ENCODE measurements at places on chromosomes 1 and 21. TPM values are rescaled to one million over a fixed set of nuclear protein-coding genes. Genes with fewer than 3 reads are reported as not detected.
A peak's percentile ranks its signal among the peaks of the same experiment; 100 is the strongest.

DNA sequence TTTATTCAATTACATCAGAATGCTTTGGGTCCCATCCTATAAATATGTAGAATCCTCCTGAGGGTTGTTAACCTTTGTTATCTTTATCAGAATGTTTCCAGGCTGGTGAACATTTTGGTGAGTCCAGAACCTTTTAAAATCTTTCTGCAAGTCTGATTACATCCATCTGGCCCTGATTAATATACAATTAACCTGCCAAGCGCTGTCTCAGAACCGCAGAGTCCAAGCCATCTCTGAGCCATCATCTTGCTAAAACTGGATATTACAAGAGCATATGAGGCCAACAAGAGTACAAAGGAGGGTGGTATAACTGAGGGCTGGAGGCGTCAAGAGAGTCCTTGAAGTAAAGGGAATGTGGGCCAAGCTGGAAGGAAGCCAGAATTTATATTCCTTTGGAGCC, 88.6 kb upstream of the ZC3H11B start:
- no peak for DNase-seq

- DNase-seq, result no peak
These were observed 14.3 kb downstream of the SLFNL1 start for GRCh38 chr1:41006942-41007865.

GRCh38 chr1:169879034-169879840, 14.5 kb downstream of the SCYL3 start:
- DNase-seq, result no peak

- DNase-seq, result no peak
These were observed 4.1 kb downstream of the KMO start for GRCh38 chr1:241536304-241536703.

GRCh38 chr1:31939484-31940329, 1.5 kb upstream of the PTP4A2 start:
- no peak for DNase-seq

GRCh38 chr1:70048336-70049094, 156.9 kb downstream of the LRRC40 start:
- no peak for DNase-seq

- no peak for DNase-seq
These were observed 725 bp downstream of the MTFR1L start for GRCh38 chr1:25820247-25821111.

- no peak for DNase-seq
These were observed 8.2 kb downstream of the BACH1 start for GRCh38 chr21:29306920-29307319.

- no peak for DNase-seq
These were observed 8.6 kb upstream of the ITGB2 start for GRCh38 chr21:44929242-44929798.

DNA sequence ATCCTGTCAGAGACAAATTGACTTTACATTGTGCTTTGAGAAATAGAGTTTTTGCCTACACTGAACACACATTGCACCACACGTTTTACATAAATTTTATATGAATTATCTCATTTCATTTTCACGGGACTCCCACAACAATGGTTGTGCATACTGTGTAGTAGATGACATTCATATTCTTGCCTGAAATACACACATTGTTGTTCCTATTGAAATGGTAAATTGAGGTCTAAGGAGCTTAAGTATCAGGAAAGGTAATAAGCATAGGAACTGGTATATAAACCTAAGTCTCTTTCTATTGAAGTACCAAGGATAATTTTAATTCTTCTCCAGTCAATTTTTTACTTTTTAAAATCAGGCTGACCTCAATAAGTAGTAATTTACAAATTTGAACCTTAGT, 473.7 kb upstream of the DEPDC1 start:
- no peak for DNase-seq

DNA sequence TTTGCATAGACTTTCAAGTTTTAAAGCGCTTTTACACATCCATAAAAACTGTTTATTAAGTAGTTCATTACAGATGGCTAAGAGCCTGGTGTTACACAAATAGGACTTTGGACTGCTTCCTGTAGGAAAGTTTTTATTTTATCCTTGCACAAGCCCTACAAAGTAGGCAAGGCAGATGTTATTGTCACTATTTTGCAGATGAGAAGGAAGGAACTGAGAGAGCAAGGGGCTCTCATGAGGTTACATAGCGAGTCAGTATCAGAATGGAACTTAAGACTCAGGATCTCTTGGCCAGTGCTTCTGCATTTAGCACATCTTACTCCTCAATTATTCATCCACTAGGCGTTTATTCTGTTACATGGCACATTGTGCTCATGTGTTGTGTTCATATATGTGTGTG, 2.6 kb upstream of the MAPKAPK2 start:
- DNase-seq, result no peak

DNA sequence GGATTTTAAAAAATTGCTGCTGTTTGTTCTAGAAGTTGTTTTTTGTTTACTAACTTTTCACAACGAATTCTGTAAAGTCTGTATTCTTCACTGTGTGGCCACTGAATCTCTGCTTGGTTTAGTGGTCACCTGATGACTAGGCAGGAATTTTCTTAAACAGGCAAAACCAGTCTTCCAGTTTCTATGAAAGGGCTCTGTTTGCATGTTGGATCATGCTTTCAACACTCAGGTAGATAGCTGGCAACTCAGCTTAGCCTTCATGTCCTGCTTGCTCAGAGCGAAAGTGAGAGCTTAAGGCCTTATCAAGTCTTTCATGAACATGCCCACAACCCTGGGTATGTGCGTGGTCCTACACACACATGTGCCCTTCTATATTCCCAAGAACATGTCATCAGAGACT, 52.4 kb upstream of the CCDC190 start:
- DNase-seq, result no peak

- peak; percentile 67 for DNase-seq
These were observed 1.5 kb upstream of the BATF3 start for GRCh38 chr1:212700892-212701819.

DNA sequence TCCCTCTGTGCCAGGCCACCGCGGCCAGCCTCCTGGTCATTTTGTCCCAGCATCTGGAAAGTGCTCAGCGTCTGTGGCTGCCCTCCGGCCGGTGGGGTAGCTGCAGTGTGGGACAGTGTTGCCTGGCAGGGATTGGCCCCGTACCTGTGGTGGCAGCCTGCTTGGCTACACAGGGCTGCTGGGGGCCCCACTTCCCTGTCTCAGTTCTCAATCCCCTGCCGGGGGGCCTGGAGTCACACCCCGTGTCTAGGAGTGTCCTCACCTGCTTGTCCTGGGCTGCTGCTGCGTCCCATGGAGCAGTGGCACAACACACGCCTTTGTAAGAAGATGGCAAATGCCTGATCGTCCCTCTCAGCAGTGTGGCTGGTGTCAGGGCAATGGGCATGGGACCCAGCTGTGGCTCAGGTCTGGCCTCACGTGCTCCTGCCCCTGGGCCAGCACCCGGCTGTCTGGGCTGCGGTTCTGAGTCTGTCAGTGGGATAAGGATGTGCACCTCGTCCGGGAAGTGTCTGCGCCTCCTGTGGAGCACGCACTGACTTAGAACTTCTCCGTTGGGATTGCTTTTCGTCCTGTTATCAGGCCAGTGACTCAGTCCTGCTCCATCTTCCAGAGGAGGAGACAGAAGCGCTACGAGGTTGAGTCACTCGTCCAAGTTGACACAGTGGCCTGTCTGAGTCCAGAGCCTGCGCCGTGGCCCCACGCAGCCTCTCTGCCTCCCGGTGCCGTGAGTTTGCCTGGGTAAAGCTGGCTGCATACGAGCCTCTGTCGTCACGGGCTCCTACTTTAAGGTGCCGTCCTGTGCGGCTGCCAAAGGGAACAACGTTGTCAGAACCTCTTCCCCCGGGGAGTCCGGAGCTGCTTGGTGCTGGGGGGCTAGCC, 41.0 kb downstream of the CRYAA start:
- DNase-seq, result peak; percentile 63

- DNase-seq, result no peak
These were observed 54.9 kb downstream of the AHDC1 start for GRCh38 chr1:27548858-27549719.

- DNase-seq, result no peak
These were observed 261.6 kb upstream of the TMEM51 start for GRCh38 chr1:14891991-14892390.

DNA sequence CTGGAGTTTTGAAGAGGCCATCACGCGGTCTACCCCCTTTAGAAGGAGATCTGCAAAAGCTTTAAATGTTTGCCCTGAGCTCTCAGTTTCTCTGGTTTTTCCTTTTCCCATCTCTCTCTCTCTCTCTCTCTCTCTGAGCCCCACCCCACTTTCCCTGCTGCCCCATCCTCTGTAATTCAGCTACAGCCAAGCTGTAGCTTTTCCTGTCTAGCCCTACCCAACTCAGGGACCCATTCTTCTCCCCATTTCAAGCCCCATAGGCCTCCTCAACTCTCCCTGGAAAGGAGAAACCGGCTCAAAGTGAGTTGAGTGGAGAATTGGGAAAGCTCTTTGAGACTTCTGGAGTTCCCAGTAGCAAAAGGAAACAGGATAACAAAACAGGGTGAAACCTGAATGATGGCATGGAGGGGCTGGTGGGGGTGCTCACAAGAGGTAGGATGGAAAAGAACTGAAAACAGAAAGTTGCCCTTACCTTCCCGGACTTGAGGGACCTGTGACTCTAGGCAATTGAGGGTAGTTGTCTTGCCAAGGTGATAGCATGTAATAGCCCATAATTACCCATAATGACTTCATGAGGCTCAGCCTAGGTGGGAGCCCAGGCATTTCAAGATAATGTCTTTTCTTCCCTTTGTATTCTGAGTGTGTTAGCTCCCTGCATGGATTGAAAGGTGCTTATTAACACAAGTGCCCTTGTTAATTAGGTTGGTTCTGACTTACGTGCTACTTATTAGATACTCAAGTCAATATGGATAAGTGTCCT, 84.9 kb downstream of the SLC16A1 start:
- no peak for DNase-seq

- no peak for DNase-seq
These were observed 67.7 kb downstream of the PTGER3 start for GRCh38 chr1:70979881-70980280.

GRCh38 chr1:67018574-67018973, 35.4 kb downstream of the SLC35D1 start:
- DNase-seq, result no peak

DNA sequence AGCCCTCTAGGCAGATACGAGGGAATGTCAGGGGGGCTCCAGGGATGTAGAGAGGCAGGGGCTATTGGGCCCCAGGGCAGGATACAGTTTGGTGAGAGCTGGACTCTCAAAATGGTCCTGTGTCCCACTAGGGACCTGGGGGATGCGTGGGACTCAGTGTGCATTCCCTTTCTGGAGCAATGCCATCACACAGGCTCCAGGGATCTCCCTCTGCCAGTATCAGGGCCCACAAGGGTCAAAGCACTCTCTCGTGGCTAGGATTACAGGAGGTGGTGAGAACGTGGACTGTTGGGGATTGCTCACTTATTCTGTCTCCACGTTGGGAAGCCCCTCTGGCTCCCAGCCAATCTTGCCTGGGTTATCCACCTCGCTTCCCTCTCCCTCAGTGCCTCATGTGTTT, 25.8 kb downstream of the KIAA0319L start:
- DNase-seq, result no peak

GRCh38 chr1:117679868-117680267, 74.0 kb downstream of the TENT5C start:
- no peak for DNase-seq

DNA sequence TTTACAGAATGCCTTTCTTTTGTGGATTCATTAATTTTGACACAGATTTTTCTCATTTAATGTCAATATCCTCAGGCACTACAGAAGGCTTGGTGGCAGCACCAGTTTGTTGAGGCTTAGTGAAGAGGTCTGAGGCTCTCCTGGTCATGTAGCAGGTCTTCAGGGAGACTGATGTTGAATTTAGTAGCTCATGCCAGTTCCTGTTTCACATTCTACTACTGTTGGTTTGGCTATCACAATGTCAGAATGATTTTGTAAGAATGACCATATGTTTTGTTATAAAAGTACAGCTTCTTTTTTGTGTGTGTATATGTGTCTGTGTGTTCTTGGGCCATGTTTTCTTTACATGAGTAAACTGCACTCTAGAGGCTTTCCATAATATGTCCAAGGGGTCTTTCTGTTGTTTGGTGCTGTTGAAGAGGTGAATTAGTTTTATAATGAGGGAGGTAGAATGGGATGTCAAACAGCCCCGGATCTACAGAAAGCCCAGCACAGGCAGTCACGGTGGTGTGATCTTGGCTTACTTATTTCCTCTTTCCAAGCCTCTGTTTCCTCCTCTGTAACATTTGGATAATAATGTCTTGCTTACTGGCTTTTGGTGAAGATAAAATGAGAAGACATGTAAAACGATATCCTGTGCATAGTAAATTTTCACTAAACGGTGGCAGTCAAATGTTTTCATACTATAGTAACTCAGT, 32.0 kb downstream of the C1orf21 start:
- no peak for DNase-seq

The KCNA2 gene
- total RNA-seq, result 0.40 TPM

The INSRR gene
- total RNA-seq, result not detected

The HUNK gene
- total RNA-seq, result 11.3 TPM

The SPRR2E gene
- not detected for total RNA-seq

The SMYD3 gene
- 19.4 TPM for total RNA-seq

The INTS7 gene
- 18.6 TPM for total RNA-seq

The GBP4 gene
- total RNA-seq, result 1.2 TPM

The LCE1C gene
- total RNA-seq, result not detected

The ACP6 gene
- total RNA-seq, result 24.4 TPM

The SHISAL2A gene
- not detected for total RNA-seq

The NTMT2 gene
- not detected for total RNA-seq

The TRIM63 gene
- total RNA-seq, result 4.1 TPM

The ACKR1 gene
- 0.17 TPM for total RNA-seq

The LCA5L gene
- 1.9 TPM for total RNA-seq

Data from type B pancreatic cell (in vitro differentiated cells).